ENCODE measurements at places on chromosomes 11 and 22.

DNA sequence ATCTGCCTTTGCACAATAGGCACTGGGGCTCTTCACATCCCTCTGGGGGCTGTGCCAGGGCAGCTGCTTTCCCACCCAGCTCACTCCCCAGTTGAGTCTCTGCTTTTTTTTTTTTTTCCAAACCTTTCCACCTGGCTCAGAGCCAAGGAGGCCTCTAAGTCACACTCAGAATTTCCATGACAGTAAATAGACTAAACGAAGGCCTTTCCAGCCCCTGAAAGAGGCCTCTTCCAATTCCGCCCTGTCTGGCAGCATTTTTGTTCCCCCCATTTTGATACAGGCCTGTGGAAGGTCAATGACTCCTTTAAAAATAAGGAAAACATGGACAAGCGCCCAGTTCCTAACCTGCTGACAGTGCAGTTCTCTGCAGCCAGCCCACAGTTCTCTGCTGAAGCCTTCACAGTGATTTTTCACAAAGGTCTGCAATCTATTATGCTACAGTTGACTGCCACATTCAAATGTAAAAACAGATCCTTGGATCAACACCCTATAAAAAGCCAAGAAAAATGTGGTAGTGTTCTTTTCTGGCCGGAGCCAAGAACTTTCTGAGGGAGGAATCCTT is 107.5 kb upstream of the SESN3 start:
- no peak for DNase-seq

DNA sequence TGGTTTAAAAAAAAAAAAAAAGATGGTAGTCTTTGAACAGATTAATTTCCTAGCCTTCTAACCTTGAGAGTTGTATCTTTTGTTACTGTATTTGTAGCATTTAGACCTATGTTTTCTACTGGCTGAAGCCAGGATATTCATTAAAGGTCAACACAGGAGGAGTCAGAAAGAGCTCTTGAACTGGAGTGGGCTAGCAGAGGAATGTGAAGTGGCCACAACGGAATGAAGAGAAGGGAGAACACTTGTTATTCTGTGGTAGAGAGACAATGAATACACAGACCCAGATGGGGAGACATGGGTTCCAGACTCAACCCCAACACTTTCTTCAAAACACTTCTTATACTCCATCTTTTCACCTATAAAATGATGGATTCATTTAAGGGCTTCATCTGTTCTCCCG is 88.1 kb downstream of the RELT start:
- no peak for DNase-seq

- no peak for DNase-seq
Measured at GRCh38 chr22:46456818-46457163, 80.6 kb downstream of the CELSR1 start.

GRCh38 chr11:118605116-118605867 is 2.1 kb upstream of the PHLDB1 start:
- no peak for DNase-seq

DNA sequence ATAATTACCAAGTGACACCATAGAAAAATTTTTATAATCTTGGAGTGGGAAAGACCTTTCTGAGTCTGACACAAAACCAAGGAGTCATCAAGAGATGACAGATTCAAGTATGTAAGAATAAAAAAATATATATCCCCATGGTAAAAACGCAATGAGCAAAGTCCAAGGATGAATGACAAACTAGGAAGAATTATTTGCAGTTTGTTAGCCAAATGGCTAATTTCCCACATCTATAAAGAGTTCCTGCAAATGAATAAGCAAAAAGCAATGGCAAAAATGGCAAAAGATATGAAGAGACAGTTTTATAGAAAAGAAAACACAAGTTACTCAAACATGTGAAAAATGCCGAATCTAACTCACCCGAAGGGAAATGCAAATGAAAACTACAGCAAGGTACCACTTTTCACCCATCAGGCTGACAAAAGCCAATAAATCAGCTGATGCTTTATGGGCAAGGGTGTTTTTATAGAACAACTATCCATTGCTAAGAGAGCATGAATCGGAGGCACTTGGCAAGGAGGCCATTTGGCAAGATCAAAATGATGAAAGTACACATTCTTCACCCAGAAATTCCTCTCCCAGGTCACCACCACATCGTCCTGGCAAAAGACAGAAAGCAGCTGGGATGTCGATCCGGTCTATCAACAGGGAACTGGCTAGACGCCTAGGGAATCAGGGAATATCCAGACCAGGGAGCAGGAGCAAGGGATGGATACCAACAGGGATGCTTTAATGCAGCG is 21.1 kb upstream of the KLHL35 start:
- no peak for DNase-seq

GRCh38 chr11:36453678-36454077 is 56.4 kb downstream of the TRAF6 start:
- DNase-seq = peak; percentile 30

- no peak for DNase-seq
Measured at GRCh38 chr11:18698341-18699268, at the start of gene TMEM86A. Gene TMEM86A, plus strand, starts transcription at chr11:18698779. Its CDS starts 108 bp downstream, at chr11:18698887.

- no peak for DNase-seq
Measured at GRCh38 chr11:61913699-61914395, 3.5 kb downstream of the RAB3IL1 start.

GRCh38 chr11:65554057-65554818 is 3.9 kb downstream of the LTBP3 start:
- DNase-seq = no peak

GRCh38 chr22:44485494-44485893 is 12.5 kb downstream of the RTL6 start:
- DNase-seq = no peak

DNA sequence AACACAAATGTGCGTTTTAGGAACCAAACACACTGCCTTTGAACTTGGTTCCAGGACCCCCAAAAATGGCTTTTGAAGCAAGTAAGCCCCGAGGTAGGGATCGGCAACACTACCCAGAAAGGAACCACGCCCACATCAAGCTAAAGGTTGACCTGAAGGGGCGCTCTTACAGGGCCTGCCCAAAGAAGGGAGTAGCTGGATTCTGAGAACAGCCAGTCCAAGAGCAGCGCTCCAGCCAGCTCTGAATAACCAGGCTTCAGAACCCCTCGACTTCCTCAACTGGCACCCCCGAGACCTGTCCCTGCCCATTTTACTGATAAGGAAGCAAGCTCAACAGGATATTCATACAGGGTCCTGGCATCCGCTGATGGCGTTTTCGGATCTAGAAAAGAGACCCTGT is 18.9 kb upstream of the MOB2 start:
- no peak for DNase-seq

GRCh38 chr11:78560153-78560552 is 14.5 kb downstream of the NARS2 start:
- DNase-seq = no peak

- DNase-seq = no peak
Measured at GRCh38 chr22:35697142-35697541, 20.5 kb upstream of the APOL5 start.

DNA sequence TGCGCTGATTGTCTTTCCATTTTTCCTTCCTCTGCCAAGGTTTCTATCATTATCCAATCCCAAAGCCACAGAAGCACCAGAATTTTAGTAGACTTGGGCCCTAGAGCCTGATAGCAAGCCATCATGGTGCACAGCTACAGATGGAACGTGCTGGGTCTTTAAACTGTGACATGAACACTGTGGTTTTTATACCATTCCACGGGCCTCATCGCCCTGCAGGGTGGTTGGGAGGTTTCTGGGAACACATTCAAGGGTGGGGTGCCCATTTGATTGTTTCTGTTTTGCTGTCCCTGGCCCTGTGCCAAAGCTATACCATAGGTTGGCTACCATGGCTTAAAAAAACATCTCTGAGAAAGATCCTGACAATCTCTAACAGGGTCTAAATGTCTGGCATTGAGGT is 151.9 kb downstream of the CACNA1I start:
- DNase-seq = no peak

- DNase-seq = no peak
Measured at GRCh38 chr22:30931541-30932300, 36.9 kb downstream of the MORC2 start.

DNA sequence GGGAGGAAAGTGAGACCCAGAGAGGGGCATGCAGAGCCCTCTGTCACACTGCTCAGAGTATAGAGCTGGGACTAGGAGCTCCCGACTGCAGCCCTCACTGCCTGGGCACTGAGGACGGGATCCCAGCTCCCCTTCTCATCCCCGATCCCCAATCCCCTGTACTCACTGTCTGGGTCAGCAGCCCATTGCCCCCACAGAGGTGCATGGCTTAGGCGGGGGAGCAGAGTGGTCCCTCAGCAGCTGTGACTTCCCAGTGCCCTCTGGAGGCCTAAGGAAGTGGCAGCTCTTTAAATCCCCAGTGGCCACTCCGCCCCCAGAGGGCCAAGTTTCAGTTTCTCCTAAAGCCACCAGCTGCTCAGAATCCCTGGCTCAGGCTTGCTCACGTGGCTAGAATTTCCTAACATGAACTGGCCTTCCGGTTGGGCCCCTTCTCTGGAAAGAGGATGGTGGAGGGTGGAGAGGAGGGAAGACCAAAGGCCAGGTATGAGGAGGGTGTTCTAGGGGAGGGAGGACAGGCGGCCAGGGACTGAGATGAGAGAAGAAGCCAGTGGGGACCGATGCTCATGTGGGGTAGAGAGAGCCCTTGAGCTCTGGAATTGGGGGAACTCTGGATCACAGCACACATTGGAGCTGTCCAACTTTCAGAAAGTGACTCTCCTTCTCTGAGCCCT is at the start of gene BATF2:
TSS of gene BATF2 (minus strand) at position 262 of the 671 bp plus-strand sequence. CDS start at position 205, 57 bp downstream.
- no peak for DNase-seq

- DNase-seq = no peak
Measured at GRCh38 chr11:75507571-75507970, 18.2 kb downstream of the GDPD5 start.

- DNase-seq = no peak
Measured at GRCh38 chr11:2724104-2724503, 24.3 kb upstream of the KCNQ1OT1 start.

GRCh38 chr11:15913261-15913660 is 443.1 kb downstream of the SOX6 start:
- DNase-seq = no peak

GRCh38 chr11:64318766-64319761 is 1.1 kb downstream of the PRDX5 start:
- DNase-seq = peak; percentile 22

- no peak for DNase-seq
Measured at GRCh38 chr11:39461066-39461465, 1998.4 kb downstream of the LRRC4C start.

GRCh38 chr11:71472941-71473792 is 20.2 kb downstream of the NADSYN1 start:
- no peak for DNase-seq

DNA sequence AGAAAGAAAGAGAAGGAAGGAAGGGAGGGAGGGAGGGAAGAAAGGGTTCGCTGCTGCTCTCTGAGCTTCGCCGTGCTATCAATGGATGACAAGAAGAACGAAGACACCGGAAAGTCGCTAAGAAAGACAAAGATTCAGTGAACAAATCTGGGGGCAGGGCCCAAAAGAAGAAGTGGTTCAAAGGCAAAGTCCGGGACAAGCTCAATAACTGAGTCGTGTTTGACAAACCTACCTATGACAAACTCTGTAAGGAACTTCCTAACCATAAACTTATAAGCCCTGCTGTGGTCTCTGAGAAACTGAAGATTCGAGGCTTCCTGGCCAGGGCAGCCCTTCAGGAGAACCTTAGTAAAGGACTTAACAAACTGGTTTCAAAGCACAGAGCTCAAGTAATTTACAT is 2.9 kb upstream of the TTLL1 start:
- peak; percentile 32 for DNase-seq

DNA sequence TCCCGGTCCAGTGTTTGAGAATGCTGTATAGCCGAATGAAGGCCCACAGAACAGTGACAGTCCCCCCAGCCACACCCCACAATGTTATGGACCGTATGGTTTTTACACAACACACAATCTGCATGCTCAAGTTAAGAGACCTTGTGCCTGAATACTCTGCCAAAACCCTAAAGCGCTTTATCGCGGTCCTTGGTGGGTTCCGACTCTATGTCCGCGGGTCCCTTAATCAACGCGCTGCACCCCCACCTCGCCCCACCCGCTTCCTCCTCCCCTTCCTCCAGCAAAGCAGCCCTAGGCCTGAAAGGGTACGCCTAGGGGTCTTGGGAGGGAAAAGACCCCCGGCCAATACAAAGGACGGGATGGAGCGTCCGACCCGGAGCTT is 442 bp downstream of the COPB1 start:
- DNase-seq = no peak

DNA sequence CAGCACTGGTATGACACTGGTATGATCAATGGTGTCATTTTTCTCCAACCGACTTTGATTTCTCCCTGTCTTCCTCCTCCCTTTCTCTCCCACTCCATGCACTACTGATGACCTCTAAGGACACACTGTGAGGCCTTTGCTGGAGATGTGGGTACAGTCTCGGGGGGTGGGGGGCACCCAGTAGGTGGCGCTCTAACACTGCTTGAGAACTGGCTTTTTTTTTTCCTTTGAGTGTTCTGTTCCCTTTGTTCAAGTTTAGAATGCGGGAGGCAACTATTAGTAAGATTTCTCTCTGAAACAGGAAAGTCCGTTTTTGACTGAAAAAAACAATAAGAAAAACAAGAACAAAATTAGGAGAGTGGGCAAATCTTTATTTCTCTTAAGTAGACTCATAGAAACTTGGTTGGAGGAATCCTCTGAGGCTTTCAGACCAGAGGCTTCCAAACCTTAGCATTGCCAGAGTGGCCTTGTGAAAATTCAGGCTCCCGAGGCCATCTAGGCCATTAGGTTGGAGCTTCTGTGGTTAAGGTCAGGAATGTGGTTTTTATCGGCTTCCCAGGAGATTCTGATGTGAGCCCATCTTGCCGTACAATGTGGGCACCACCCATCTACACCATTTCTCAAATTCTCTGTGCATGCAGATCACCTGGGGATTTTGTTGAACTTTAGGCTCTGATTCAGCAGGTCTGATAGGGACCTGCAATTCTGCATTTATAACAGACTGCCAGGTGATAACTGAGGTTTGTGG is 43.2 kb downstream of the PANX1 start:
- no peak for DNase-seq

- DNase-seq = no peak
Measured at GRCh38 chr11:133227632-133228111, 304.6 kb downstream of the OPCML start.

DNA sequence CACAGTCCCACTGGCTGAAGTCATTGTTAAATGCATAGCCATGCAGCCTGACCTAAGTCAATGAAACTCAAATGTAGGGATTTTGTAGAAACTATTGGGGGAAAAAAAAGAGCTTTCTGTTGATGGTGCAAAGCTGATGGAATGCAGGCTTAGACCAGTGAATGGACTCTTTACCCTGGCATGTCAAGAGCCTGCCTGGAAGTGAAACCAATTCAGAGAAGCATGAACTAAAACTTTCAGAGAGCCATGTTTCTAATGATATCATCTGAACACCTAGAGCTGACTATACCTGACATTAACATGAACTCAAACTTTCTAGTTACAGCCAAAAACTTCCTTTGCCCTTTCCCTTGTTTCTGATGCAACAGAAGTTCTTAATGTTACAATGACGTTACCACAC is 89.0 kb downstream of the APIP start:
- no peak for DNase-seq

- DNase-seq = no peak
Measured at GRCh38 chr22:23862103-23862502, 4.4 kb downstream of the SLC2A11 start.

DNA sequence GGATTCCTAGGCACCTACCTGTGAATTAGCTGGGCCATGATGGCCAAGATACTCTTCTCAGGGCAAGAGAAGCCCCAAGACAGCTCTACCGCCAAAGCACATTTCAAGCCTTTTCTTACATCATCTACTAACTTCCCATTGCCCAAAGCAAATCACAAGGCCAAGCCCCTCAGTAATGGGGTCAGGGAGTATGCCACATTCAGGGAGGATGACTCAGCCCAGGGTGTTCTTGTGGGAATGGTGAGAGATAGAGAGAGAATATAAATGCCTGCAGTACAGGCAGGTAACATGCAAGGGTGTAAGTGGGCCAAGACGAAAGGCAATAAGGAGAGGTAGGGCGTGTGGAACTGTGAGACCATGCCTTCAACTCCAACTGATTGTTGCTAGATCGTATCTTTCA is 162.5 kb upstream of the ISX start:
- no peak for DNase-seq

All from SIG-M5 (cell line).